ENCODE measurements at places on chromosomes 7 and 10.

DNA sequence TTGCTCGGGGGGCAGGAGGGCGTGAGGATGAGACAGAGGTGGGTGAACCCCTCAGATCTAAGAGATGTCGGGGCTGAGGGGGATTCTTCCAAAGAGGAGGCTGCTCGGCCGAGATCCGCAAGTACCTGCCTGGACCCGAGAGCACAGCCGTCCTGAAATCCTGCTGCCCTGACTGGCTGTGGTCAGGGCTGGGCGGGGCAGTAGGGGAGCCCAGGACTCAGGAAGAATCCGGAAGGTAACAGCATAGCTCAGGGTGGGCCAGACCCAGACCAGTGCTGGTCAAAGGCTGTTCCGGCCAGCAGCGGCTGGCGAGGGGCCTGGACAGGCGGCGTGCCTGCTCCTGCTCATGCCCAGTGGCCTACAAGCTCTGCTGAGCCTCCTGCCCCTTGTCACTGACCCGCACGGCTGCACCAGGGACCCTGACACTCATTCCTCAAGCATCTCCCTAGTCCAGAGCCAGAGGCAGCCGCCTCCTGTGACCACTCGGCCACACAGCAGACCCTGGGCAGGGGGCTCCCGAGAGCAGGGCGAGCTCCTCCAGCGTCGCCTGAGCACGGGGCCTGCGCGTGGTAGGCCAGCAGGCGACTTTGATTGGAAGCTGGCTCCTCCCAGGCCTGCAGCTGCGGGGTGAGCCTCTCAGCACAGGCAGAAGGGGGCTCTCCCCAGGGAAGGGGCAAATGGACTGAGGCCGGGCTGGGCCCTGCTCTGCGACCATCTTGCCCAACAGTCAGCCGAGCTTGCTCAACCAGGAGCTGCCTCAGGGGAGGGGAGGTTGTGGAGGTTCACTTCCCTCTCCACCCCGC is 3.1 kb upstream of the ADAP1 start:
- DNase-seq: no peak

DNA sequence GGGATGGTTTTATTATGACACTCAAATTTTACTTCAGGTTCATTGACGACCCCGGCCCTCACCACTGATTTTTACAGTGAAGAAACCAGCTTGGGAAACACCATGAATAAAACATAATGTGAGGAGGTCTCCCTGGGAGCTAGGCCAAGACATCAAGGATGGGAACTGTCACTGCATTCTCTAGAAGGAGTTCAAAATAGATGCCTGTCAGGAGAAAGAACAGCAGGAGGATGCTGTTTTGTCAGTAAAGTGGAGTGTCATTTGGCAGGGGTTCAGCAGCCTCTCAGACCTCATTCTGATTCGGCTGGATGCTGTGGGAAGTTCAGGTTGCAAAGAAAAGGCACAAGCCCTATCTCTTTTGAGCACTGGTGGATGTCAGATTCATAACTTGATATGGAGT is 360.3 kb upstream of the C7orf33 start:
- DNase-seq: no peak

GRCh38 chr10:51706225-51706624 is 6.8 kb upstream of the CSTF2T start:
- DNase-seq: peak; percentile 62

- DNase-seq: no peak
Observed at GRCh38 chr7:83201355-83201754, 38.7 kb upstream of the PCLO start.

DNA sequence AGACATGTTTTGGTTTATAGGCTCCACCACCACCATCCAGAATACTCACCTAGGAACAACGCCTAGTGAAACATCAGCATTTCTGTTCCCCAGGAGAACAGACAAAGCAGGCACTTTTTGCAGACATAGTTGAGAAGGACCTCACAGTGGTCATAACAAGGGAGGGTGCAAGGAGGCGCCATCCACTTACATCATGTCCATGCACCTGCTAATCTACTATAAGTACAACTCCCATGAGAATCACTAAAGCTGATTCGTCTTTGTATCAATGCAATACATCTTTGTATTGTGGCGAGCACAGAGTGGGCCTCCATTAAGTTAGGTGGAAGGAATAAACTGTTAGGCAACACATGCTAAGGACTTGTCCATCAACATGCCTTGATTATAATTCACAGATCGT is 207.1 kb downstream of the KCNMA1 start:
- no peak for DNase-seq

- no peak for DNase-seq
Observed at GRCh38 chr7:3914051-3914775, 613.2 kb downstream of the SDK1 start.

- no peak for DNase-seq
Observed at GRCh38 chr7:36690514-36691187, 33.6 kb downstream of the AOAH start.

DNA sequence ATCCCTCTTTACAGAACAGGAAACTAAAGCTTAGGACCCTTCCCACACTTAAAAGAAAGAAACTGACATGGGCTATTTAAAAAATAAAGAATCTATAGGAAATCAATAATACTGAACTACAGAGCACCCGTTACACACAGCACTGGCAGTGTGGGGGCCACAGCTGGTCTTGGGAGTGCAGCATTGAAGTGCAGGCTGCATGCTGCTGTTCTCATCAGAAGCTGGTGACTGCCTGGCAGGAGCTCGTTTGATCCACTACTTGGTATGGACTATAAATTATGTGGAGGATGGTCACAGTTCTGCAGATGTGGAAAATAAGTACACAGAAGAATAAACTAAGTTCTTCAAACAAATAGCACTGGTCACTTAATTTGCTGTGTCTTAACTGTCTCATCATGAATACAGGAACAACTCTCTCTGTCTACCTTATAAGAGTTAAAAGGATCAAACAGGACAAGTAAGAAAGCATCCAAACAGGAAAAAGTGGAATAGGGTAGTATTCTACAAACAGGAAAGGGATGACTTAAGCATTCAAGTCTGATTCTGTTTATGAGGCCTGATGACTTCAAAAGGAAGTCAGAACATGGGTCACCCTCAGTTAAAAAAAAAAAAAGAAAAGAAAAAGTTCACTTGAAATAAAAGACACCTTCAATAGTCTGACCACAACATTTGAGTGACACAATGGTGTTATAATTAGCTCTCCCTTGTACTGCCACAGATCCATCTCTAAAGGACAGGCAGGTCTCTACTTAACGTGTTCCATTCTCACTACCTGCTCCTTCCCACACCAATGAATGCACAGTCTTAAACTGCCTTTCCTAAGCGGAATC is 21.0 kb downstream of the DOCK4 start:
- no peak for DNase-seq

DNA sequence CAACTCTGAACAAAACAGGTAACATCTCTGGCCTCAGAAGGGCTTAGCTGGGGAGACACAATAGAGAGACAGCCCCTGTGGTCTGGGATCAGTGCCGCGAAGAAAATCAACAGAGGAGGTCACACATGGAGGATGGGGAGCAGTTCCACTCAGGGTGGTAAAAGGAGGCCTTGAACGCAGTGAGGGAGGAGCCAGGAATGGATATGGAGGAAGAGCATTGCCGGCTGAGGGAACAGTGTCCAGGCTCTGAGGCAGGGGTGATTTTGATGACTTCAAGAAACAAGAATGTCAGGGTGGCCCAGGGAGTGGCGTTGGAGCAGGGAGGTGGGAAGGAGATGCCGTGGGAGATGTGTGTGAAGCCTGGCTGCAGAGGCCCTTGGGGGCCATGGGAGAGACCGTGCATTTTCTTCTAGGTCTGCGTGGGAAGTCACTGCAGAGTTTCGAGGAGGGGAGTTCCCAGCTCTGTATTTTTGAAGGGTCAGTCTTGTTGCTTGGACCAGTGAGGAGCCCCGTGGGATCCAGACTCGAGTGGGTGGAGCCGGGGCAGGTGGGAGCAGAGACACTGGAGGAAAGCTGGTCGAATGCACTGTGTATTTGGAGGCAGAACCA is 35.7 kb upstream of the SH2D4B start:
- no peak for DNase-seq

DNA sequence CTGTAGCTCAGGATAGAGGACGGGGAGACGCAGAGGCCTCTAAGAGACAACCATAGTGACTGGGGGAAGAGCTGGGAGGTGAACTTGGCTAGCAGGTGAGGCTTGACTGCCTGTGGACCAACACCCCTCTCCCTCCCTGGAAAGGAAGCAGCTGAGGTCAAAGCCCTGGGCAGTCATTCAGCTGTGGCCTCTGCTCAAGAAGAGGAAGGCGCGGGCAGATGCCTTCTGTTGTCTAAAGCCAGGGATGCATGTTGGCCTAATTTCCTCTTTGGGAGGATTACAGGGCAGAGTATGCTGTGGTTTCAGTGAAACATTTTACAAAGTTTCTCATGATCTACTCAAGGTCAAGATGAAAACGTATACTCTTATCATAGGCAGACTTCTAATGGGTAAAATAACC is 327.1 kb downstream of the PRPF18 start:
- DNase-seq: no peak

DNA sequence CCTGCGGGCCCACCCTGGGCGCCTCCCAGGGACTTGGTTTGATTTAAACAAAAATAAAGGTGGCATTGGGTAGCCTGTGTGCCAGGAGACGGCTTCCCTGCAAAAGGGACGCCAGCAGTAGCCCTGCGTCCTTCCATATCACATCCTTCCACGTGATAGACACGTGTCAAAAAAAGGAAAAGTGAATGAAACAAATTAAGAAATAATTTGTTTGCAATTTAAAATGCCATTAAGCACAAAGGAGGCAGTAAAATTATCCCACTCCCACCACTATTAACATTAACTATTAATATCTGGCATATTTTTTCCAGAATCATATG is 7.6 kb downstream of the TACR2 start:
- DNase-seq: no peak

DNA sequence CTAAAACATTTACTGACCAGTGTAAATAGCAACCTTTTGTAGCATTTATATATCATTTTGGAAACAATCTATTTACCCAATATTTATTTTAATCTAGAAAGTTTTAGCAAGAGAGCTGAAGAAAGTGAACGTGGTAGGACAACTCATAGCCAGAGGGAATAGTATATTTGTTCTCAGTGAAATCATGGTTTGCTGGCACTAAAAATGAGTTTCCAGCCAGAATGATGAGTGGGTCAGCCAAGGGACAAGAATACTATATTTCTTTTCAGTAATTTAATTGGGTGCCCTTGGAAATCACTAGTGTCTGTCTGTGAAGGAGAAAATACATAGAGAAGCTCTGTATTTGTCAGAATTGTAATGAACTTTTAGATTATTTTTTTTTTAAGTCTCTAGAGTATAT is 74.9 kb downstream of the MINPP1 start:
- DNase-seq: no peak

DNA sequence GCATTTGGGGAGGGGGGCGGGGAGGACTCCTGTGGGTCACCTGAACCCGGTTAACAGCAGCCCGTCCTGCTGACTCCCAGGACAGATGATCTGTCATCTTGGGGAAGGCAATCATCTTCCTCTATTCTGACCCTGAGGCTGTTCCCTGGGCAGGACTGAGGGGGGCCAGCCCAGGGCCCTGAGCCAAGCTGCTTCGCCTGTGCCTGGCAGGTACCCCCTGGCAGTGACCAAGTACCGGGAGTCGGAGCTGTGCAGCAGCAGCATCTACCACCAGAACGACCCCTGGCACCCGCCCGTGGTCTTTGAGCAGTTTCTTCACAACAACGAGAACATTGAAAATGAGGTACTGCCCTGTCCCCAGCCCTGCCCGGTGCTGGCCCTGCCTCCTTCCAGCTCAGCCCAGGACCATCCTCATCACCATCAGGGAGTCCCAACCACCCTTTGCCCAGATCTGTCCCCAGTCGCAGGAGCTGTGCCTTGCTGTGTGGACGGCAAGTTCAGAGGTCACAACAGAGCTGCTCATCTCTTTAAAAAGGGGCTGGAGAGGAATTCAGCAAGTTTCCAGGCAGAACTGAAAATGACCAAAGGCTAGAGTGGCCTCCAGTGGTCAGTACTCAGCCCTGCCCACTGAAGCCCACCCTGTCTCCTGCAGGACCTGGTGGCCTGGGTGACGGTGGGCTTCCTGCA is 8.1 kb downstream of the AOC1 start:
- no peak for DNase-seq

DNA sequence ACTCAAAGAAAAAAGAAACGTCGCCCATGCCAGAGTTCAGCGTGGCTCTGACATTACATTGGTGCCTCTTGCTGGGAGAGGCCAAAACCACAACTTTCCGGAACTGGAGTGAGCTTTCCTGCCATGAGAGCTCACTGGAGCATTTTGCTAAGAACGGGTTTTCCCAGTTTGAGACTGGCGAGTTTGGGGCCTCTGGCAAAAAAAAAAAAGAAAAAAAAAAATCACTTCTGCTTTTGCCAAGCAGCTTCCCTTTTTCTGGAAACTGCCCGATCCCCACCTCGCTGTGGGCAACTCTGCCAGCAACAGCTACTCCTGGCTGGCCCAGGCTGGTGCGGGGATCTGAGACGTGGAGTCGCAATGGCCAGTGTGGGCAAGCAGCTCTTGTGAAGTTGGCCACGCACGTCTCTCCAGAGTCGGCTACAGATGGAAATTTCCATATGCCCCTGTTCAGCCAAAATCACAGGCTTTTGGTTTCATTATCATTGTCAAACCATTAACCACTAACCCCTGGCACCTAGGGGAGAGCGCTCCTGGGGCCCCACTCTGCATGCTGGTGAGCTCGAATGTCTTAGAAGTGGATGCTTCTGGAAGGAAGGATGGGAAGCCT is 25.7 kb downstream of the PRKAG2 start:
- no peak for DNase-seq

GRCh38 chr7:67450171-67450570 is 453.5 kb downstream of the TYW1 start:
- no peak for DNase-seq

- no peak for DNase-seq
Observed at GRCh38 chr10:83926606-83927005, 212.7 kb upstream of the GHITM start.

GRCh38 chr7:40733578-40733977 is 598.8 kb downstream of the SUGCT start:
- no peak for DNase-seq

GRCh38 chr10:69728335-69728870 is 73.3 kb upstream of the COL13A1 start:
- no peak for DNase-seq

DNA sequence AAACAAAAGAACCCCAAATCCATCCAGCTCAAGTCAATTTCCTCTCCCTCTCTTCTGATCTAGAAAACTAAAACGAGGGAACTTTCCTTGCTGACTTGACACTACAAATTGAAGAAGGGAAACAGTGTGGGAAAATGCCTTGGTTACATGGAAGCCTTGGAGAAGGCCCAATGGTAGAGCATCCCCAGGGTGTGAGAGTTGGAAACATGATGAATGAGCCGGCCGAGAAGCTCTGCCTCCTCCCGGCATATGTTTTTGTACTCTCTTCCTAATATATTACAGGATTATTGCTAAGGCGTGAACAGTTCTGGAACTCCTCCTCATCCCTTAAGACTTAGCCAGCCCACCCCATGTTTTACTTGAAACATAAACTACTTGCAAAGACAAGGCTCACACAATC is 618.2 kb upstream of the MGMT start:
- no peak for DNase-seq
